ENCODE measurements at places on chromosomes 7 and 10.

GRCh38 chr10:118173296-118173695, 126.6 kb upstream of the RAB11FIP2 start:
- no peak for DNase-seq

- DNase-seq: no peak
Measured at GRCh38 chr10:131868436-131868835, 32.4 kb upstream of the PPP2R2D start.

- no peak for DNase-seq
Measured at GRCh38 chr7:98314469-98314868, 33.0 kb downstream of the BRI3 start.

- DNase-seq: no peak
Measured at GRCh38 chr10:103835096-103836050, 20.0 kb downstream of the SH3PXD2A start.

- DNase-seq: no peak
Measured at GRCh38 chr10:86339226-86339865, 27.2 kb downstream of the GRID1 start.

GRCh38 chr7:6271694-6272440, 557 bp downstream of the CYTH3 start:
- peak; percentile 18 for DNase-seq

- DNase-seq: no peak
Measured at GRCh38 chr10:111996103-111996502, 187.5 kb downstream of the GPAM start.

DNA sequence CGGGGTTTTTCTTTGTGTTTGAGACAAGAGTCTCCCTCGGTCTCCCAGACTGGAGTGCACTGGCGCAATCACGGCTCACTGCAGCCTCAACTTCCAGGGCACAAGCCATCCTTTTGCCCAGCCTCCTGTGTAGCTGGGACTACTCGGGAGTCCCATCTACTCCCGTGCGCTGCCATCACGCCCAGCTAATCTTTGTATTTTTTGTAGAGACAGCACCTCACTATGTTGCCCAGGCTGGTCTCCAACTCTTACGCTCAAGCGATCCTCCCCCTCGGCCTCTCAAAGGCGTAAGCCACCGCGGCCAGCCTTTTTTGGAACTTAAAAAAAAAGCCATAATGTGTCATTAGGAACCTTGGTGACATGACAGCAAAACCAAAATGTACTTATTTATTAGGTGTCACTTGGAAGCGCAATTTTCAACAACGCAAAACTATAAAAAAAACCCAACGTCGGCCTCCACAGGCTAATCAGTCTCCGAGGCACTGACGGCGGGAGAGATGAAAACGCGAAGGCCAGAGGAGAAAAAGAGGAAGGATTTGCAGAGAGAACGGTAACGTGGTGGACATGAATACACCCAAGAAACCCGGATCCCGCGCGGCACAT, 911 bp upstream of the HNRNPH3 start:
- peak; percentile 6 for DNase-seq

- DNase-seq: no peak
Measured at GRCh38 chr7:9962742-9963141, 1010.9 kb upstream of the PHF14 start.

GRCh38 chr10:125002047-125002422, 60.1 kb downstream of the ZRANB1 start:
- DNase-seq: no peak

DNA sequence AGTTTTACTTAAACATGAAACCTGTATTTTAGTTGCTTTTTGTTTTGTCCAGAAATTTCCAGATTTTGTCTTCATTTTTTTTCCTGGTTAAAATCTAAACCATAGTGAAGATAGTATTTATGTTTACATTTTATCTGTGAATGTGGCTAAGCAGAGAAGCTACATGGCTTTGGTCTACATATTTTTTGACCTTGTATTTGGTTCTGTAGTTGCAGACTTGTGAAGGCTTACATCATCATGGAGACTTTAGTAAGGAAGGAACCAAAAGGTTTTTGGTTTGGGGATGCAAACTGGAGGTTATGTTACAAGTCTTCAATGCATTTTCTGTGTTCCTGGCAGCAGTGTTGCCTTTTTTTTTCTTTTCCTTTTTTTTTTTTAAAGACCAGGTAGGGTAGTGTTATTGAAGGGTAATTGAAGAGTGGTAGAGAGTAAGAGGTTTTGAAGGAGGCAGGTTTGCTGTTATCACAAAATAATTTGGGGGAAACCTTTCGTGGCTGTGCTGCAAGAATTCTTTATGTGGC, 30.9 kb upstream of the VDAC2 start:
- DNase-seq: no peak

DNA sequence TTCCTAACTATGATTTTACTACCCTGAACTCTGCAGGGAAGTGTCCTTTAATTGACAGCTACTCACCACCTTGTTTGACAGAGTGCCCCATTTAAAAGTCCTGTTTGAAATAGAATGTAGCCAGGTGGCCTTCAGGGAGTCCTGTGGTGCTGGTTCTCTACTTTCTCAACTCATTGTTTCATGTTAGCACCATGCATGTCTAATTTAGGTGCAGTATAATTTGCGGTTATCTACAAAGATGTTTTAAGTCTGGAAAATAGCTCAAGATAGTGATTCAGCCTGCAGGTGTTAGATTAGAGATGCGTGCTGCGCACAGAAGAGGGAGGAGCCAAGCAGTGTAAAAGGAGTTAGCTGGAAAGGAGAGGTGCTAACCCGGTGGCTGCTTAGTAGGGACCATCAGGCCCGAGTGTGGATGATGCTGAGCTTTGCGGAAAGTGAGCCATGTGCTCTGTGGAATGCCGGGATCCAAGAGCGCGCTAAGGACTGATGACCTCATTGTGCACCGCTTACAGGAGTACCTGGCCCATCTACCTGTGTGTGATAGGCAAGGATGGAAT, 1.2 kb downstream of the CCM2 start:
- DNase-seq: peak; percentile 62

- no peak for DNase-seq
Measured at GRCh38 chr10:22913474-22914092, 14.3 kb upstream of the ARMC3 start.
